ELR (cell line): ENCODE measurements at places on chromosomes 6 and 20.
A peak's percentile ranks its signal among the peaks of the same experiment; 100 is the strongest.

DNA sequence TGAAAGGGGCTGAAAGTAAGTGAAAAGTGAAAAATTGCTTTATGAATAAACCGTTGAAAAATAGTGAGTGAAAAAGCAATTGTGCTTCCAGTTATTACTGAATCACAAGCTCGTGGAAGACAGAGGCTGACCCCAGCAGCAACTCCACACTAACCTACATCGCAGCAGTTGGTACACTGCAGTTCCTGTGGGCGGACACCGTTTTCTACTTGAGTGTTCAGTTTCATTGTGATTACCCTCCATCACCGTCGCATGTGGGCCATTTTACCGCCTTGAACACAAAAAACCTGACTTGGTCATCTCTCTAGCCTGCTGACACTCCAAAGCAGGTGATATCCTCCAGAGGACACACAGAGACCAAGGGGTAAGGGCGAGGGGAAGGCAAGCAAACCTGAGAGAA, 28.4 kb downstream of the PRDM1 start:
- no peak for DNase-seq

DNA sequence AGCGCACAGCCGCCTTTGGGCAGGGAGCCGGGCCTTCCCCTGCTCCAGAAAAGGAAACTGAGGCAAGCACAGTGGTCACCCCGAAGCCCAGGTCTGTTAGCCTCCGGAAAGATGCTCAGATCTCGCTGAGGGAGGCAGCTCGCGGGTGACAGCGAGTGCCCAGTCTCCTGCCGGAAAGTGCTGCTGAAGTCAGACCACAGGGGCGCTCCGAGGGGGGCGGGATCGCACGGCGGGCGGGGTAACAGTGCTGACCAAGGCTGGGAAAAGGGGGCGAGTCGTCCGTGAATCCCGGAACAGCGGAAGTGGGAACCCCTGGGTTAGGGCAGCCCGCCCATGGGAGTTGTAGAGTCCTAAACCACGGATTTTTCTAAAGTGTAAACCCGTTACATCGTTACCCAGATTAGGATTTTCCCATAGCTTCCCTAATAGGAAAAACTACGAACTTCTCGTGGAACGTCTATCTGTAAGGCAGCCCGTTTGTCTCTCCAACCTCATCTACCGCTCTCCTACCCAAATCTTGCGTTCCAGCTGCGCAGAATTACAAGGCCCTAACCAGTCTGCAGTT, 504 bp downstream of the VPS16 start:
- peak; percentile 83 for DNase-seq

- DNase-seq, result no peak
Measured at GRCh38 chr6:159041181-159041580, 3.6 kb downstream of the TAGAP start.

DNA sequence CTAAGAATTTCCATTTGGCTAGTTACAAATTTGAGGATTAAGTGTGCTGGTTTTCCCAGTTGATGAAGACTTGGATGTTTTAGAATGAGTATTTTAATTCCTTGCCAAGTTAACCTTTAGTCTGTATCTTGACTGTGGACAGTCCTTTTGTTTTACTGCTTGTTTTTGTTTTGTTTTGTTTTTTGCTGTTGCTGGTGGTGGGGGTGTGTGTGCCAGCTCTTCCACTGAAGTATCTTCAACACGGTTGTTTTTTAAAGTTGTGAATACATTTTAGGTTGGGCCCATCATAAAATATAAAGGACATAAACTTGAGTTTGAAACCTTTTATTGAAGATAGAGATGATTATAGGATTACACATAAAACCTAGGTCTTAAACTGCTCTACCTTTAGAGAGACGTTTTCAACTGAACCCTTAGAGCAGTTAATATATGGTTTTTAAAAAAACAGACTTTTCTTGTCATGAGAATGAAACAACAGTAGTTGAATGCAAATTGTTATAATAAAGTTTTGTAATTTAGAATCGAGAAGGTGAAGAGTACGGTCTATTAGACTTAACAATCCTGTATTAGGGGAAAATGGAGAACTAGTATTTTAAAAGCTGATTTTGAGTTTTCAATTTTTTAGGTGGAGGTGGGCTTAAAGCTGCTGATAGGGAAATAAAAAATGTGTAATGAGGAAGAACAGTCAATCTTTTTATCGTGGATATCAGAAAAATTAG, 4.0 kb downstream of the QKI start:
- DNase-seq, result no peak

- peak; percentile 88 for DNase-seq
Measured at GRCh38 chr6:20696676-20697075, 162.4 kb downstream of the CDKAL1 start.

GRCh38 chr6:92376691-92377090, 1042.7 kb downstream of the EPHA7 start:
- DNase-seq, result no peak

DNA sequence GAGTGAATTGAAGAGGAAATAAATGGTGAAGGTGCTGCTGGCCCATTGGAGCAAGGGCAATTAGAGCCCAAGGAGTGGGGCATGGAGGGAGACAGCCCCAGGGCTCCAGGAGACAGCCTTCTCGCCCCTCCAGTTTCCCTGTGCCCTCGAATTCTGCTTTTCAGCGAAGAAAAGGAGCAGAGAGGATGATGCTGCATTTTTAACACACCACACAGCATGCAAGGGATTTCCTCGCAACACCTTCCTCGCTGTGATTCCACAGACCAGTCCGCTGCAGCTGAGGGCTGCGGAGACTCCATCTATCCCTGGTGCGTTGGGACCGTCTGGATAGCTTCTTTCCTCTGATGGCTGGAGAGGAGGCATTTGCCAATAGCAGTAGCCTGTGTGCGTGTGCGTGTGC, 41.7 kb downstream of the PTCHD4 start:
- DNase-seq, result peak; percentile 27

- peak; percentile 61 for DNase-seq
Measured at GRCh38 chr6:130624046-130624445, 203.2 kb upstream of the SMLR1 start.

- DNase-seq, result peak; percentile 60
Measured at GRCh38 chr6:83193747-83194566, 800 bp downstream of the RWDD2A start.

GRCh38 chr6:34132486-34133185, 13.3 kb downstream of the GRM4 start:
- peak; percentile 37 for DNase-seq

DNA sequence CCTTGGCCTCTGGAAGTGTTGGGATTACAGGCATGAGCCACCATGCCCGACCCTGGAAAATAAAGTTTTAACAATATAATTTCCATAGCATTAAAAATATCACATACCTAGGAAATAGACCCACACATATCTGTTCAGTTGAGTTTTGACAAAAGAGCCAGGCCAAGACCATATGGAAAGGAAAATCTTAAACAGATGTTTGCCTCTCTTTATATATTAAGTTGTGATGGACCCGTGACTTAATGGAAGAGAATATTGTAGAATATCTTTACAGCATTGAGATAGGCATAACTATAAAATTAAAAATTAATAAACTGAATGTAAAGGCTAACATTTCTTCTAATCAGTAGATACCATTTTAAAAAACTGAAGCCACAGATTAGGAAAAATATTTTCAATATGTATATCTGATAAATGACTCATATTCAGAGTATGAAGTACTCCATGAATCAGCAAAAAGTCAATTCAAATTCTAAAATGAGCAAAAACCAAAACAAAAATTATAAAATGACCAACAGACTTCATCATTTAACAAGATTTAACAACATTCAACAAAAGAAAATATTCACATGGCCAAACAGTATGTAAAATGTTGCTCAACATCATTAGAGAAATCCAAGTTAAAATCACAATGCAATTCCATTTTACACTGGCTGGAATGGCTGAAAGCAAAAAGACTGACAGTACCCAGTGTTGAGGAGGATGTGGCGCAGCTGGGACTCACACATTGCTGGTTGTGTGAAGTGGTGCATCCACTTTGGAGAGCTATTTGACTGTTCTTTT, 43.3 kb downstream of the GTF2H5 start:
- DNase-seq, result peak; percentile 58

- peak; percentile 79 for DNase-seq
Measured at GRCh38 chr6:143064951-143065683, 4.4 kb downstream of the AIG1 start.

DNA sequence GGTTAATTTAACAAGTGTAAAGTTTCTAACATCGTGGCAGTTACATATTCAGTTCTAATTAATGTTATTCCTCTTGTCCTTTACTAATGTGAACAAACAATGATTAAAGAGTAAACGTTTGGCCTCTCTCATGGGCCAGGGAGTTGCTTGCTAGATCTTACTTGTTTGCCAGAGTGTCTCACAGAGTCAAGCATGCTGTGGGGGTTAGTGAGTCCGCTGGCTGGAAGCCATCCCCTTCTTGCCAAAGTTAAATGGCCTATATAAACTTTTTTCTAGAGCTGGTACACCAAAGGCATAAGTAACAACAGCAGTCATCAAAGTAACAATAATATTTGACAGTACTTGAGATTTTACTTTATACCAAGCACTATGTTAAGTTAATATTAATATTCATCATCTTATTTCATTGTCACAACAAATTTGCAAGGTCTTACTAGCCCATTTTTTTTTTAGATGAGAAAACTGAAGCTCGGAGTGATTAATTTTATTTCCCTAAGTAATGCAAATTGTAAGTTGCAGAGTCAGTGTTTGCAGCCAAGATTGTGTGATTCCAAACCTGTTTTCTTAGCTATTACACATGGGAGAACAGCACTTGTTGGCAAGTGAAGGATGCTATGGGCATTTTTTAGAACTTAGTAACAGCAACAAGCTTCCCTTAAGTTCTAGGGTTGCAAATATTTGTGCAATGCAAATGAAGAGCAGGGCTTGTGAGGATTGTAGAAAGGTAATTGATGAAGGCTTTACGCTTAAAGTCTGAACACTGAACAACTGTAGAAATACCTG, 224.5 kb downstream of the RFPL4B start:
- no peak for DNase-seq

- DNase-seq, result no peak
Measured at GRCh38 chr6:14896475-14896874, 349.4 kb upstream of the JARID2 start.

- no peak for DNase-seq
Measured at GRCh38 chr6:161239001-161239400, 34.9 kb downstream of the AGPAT4 start.

DNA sequence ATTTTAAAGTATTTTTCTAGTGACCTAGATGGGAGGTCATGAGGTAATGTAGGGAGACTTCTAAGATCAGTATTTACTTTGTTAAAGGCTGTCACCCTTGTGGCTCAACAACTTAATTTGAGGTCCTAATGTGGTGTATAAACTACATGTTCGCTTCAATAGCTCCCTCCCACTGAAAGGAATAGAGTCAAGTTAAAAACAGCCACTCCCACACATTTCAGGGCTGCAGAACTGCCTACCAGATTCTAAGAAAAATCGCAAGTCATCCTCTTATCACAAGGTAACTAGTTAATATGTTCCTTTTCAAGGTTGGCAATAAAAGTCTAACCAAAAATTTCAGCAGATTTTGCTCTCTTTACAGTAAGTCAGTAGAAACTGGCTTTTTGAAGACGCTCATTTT, 15.1 kb downstream of the GSTA1 start:
- DNase-seq, result no peak

DNA sequence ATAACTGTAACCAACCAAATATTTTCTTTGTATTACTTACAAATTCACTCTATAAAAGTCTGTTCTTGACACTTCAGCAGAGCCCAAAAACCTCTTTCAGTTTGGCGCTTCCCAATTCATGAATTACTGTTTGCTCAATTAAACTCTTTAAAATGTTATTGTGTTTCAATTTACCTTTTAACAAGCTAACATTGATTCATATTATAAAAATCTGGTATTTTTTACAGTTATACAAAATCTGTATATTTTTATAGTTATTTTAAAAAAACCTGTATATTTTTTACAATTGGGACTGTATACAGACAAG, 75.3 kb upstream of the E2F3 start:
- no peak for DNase-seq

DNA sequence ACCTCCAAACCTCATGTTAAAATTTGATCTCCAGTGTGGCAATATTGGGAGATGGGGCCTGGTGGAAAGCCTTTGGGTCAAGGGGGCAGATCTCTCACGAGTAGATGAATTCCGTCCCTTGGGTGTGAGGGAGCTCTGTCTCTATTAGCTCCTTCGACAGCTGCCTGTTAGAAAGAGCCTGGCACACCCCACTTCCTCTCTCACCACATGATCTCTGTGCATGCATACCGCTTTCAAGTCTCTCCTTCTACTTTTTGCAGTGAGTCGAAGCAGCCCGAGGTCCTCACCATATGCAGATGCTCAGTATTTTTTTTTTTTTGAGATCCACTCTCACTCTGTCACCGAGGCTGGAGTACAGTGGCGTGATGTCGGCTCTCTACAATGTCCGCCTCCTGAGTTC, 176.9 kb downstream of the SYNDIG1 start:
- DNase-seq, result no peak

DNA sequence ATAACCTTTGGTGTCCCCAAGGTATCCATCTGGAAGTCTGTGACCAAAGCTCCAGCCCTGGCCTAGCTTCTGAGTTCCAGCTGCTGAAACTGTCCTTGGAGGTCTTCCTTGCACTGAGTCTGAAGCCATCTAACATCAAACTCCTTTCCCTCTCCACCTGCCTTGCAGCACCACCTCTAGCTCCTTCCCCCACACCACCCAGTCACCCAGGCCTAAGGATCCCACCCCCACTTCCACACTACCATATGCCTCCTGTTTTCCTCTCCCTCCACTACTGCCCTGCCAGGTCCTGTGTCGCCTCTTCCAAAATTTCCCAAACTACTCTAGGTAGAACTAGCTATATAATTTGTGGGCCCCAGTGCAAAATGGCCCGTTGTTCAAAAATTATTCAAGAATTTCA, 10.8 kb upstream of the MATN4 start:
- no peak for DNase-seq

DNA sequence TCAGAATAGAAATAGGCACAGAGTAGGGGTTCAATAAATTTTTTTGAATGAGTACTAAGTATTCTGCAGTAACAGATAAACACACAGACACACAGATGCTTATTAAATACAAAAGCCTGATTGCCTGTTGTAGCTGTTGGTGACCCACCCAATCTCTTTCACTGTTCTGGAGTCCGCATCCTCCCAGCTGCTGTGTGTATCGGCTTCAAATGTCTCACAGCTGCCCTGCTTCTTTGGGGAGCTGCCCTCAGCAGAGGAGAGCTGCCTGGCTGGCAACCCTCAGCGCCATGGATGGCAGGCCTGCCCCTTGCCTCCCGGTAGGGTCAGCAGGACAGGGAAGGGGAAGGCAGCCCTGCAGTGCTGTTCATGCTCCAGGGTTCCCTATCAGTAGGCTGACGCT, 85.9 kb upstream of the PRND start:
- no peak for DNase-seq

GRCh38 chr6:165611294-165611693, 51.7 kb downstream of the PDE10A start:
- DNase-seq, result no peak

- DNase-seq, result no peak
Measured at GRCh38 chr6:6497541-6497940, 91.0 kb upstream of the LY86 start.

GRCh38 chr6:121124600-121124999, 209.7 kb downstream of the TBC1D32 start:
- no peak for DNase-seq
